ENCODE measurements at places on chromosomes 13 and 19. TPM values are rescaled to one million over a fixed set of nuclear protein-coding genes. Genes with fewer than 3 reads are reported as not detected.

Gene RNF113B
- not detected for total RNA-seq

Gene ZNF229
- 13.3 TPM for total RNA-seq

Gene LILRA1
- not detected for total RNA-seq

Gene SIGLEC5
- not detected for total RNA-seq

Gene PDE4A
- total RNA-seq: 5.3 TPM

Gene KLK14
- total RNA-seq: not detected

Gene SIGLEC12
- total RNA-seq: not detected

Gene TFDP1
- total RNA-seq: 76.5 TPM

Gene KLK15
- total RNA-seq: not detected

Gene EBI3
- not detected for total RNA-seq

Gene CGB8
- total RNA-seq: not detected

Gene NTN5
- total RNA-seq: 0.22 TPM

Gene FLT1
- total RNA-seq: 0.54 TPM

Gene ATP4B
- total RNA-seq: not detected

Gene CBLC
- not detected for total RNA-seq

Gene ZNF790
- total RNA-seq: 10.7 TPM

Gene ZNF256
- total RNA-seq: 5.5 TPM

Gene MCEMP1
- total RNA-seq: not detected

Gene ALDH16A1
- total RNA-seq: 19.7 TPM

Gene FCER2
- not detected for total RNA-seq

Gene ZNF805
- 26.7 TPM for total RNA-seq

Gene SAE1
- 119 TPM for total RNA-seq

Gene GRK1
- total RNA-seq: not detected

Gene SOX1
- total RNA-seq: not detected

Gene CEBPG
- 20.6 TPM for total RNA-seq

Gene AXL
- 351 TPM for total RNA-seq

Gene FOXA3
- total RNA-seq: under 0.01 TPM

Gene RBM26
- total RNA-seq: 46.6 TPM

Gene ZSWIM4
- 3.1 TPM for total RNA-seq

Gene HAUS8
- 2.4 TPM for total RNA-seq

Gene TPTE2
- total RNA-seq: not detected

Gene SULT2A1
- total RNA-seq: not detected

Gene PLIN5
- not detected for total RNA-seq

Gene HRC
- total RNA-seq: not detected

Gene FAM216B
- total RNA-seq: not detected

Gene LNX2
- 11.9 TPM for total RNA-seq

Gene ZNF536
- not detected for total RNA-seq

Gene FBXO27
- 1.8 TPM for total RNA-seq

Gene ZIK1
- 7.5 TPM for total RNA-seq

Gene RGL3
- total RNA-seq: 4.3 TPM

Gene BTBD2
- total RNA-seq: 55.0 TPM

Gene OSCAR
- 0.39 TPM for total RNA-seq

Gene FGF9
- 0.26 TPM for total RNA-seq

Gene NDFIP2
- 71.1 TPM for total RNA-seq

Gene TMPRSS9
- total RNA-seq: not detected

Gene TMEM238
- total RNA-seq: not detected

Gene PPAN
- 18.2 TPM for total RNA-seq

Gene SLC5A5
- not detected for total RNA-seq

Gene HCN2
- total RNA-seq: 0.76 TPM

Gene LRRC63
- not detected for total RNA-seq

Gene TEX26
- 0.26 TPM for total RNA-seq

Gene ZNF726
- 2.8 TPM for total RNA-seq

Gene NCR1
- not detected for total RNA-seq

Gene FFAR2
- total RNA-seq: not detected

Gene NHLRC3
- 34.1 TPM for total RNA-seq

Gene PEAK3
- not detected for total RNA-seq

Measured in articular chondrocyte of knee joint (primary cell).